Hematopoietic multipotent progenitor cell treated with erythropoietin and hydrocortisone succinate and interleukin-3 and kit ligand, for 8 days (in vitro differentiated cells): ENCODE measurements at places on chromosomes 11 and 22.
A peak's percentile ranks its signal among the peaks of the same experiment; 100 is the strongest.

- no peak for DNase-seq
Observed at GRCh38 chr11:65698205-65698604, 13.8 kb upstream of the KAT5 start.

- no peak for DNase-seq
Observed at GRCh38 chr11:64713781-64714363, 9.1 kb downstream of the NRXN2 start.

- DNase-seq, result no peak
Observed at GRCh38 chr11:31499576-31500178, 9.7 kb downstream of the IMMP1L start.

DNA sequence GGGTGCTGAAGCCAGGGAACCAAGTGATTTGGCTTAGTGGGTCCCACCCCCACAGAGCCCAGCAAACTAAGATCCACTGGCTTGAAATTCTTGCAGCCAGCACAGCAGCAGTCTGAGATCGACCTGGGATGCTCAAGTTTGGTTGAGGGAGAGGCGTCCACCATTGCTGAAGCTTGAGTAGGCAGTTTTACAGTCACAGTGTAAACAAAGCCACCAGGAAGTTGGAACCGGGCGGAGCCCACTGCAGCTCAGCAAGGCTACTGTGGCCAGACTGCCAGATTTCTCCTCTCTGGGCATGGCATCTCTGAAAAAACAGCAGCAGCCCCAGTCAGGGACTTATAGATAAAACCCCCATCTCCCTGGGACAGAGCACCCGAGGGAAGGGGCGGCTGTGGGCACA is 424.1 kb upstream of the TENM4 start:
- no peak for DNase-seq

- DNase-seq, result no peak
Observed at GRCh38 chr11:64378335-64378880, 19.4 kb downstream of the RPS6KA4 start.

DNA sequence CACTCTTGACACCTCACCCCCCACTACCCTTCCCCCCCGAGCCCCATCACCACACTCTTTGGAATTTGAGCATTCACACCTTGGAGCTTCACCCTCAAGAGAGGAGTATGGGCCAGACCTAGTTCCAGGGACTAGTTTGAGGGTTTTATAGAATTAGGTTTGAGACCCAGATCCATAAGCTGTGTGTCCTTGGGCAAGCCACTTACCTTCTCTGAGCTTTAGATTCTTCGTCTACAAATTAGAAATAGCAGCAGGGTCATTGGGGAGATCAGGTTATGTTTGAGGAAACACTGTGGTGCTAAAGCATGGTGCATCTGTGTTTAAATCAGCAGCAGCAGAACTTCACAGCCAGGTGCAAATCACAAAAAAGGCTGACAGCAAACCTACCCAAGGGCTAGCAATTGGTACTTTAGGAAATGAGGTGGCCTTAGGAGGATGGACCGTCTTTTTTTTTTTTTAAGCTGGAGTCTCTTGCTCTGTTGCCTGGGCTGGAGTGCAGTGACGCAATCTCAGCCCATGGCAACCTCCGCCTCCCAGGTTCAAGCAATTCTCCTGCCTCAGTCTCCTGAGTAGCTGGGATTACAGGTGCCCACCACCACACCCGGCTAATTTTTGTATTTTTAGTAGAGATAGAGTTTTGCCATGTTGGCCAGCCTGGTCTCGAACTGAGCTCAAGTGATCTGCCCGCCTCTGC is 114.8 kb downstream of the MICAL2 start:
- DNase-seq, result no peak

GRCh38 chr22:42323971-42324370 is 53.5 kb upstream of the TCF20 start:
- no peak for DNase-seq

GRCh38 chr11:40306938-40307548 is 1152.4 kb downstream of the LRRC4C start:
- peak; percentile 37 for DNase-seq

DNA sequence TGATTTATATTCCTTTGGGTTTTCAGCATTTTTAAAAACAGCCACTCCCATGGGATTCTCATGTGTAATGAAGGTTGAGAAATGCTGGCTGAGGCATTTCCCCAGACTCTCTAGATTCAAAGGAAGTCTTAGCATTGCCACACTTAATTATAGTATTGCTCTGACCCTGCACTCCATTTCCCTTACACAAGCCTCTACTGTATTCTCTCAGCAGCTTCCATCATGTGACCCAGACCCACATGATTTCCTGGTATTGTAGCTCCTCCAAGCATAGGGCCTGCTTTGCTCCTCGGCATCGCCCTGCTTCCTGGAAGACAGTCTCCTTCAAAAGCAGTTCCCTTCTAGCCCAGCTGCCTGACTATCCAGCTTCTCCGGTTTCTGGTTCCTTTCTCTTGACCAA is 261.5 kb downstream of the LARGE1 start:
- no peak for DNase-seq

GRCh38 chr11:23727794-23728193 is 769.1 kb upstream of the LUZP2 start:
- no peak for DNase-seq

GRCh38 chr11:112762707-112763090 is 198.5 kb upstream of the NCAM1 start:
- DNase-seq, result no peak

DNA sequence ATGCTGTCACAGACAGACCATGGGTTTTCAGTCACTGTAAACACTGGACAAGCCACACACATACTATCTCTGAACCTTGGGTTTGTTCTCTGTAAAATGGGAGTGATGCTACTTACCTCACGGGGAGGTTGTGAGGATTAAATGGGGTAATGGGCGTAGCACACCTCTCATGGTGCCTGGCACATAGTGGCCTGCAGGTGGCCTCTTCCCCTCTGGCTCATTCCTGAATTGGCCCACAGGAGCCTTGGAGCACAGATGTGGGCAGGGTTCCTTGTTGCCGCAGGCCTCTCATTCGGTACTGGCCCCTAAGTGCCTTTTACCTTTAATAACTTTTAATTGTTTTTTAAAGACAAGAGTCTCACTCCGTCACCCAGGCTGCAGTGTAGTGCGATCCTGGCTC is 11.7 kb downstream of the MICAL2 start:
- DNase-seq, result no peak

- no peak for DNase-seq
Observed at GRCh38 chr11:125625225-125625629, 264 bp downstream of the CHEK1 start.

DNA sequence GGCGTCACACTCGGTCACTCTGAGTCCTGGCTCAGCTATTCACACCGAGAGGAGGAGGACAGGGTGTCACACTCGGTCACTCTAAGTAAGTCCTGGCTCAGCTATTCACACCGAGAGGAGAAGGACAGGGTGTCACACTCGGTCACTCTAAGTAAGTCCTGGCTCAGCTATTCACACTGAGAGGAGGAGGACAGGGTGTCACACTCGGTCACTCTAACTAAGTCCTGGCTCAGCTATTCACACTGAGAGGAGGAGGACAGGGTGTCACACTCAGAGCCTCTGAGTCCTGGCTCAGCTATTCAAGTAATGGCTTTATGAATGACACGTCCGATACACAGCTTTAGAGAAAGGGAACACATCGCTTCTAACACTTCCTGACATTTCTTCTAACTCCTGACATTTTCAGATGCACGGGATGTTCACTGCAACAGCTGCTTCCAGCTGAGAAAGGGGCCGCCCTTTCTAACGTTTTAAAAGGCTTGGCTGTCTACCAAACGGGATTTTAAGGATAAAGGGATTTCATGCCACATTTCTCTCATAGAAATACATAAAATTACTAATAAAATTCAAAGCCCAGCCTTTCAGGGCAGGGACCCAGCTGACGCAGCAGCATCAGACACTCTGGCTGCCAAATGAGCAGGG is 28.1 kb downstream of the DRD4 start:
- no peak for DNase-seq

DNA sequence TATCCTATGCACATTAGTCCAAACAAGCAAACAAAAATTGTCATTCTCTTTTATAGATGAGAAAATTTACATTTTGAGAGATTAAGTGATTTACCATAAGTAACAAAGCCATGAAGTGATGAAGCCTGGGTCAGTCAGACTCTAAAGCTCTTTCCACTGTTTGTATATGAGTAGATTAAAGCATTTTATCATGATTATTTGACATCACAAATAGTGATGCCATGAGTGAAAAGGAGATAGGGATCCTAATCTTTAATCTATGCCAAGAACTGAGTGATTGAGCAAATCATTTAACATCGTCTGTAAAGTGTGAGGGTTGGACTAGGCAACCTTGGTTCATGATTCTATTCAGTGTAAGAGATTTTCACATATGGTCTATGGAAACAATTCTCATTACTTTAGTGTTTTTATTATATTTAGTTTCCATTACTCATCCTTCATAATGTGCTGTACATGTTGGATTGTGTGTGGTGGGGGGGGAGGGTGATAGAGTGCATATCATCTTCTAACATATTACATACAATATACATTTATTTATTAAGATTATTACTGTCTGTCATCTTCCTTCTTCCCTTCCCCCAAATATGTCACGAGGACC is 50.7 kb downstream of the ARHGEF12 start:
- DNase-seq, result no peak

DNA sequence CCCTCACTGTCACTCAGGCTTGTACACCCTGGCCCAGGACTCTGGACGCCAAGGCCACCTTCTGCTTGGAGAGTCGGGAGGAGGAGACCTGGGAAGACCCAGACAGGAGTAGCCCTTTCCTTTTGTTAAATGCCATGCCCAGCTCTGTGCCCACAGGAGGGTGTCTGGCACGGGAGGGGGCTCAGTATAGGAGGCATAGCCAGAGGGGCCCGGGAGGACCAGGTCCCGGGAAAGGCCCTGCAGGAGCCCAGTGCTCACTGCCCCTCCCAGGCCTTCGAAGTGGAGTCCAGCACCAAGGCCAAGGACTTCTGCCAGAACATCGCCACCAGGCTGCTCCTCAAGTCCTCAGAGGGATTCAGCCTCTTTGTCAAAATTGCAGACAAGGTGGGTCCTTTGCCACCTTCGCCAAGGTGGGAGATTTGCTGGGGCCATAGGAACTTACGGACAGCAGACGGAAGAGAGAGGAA is 79.0 kb downstream of the MYO7A start:
- no peak for DNase-seq

- DNase-seq, result no peak
Observed at GRCh38 chr11:110432713-110433392, 3.1 kb downstream of the FDX1 start.

DNA sequence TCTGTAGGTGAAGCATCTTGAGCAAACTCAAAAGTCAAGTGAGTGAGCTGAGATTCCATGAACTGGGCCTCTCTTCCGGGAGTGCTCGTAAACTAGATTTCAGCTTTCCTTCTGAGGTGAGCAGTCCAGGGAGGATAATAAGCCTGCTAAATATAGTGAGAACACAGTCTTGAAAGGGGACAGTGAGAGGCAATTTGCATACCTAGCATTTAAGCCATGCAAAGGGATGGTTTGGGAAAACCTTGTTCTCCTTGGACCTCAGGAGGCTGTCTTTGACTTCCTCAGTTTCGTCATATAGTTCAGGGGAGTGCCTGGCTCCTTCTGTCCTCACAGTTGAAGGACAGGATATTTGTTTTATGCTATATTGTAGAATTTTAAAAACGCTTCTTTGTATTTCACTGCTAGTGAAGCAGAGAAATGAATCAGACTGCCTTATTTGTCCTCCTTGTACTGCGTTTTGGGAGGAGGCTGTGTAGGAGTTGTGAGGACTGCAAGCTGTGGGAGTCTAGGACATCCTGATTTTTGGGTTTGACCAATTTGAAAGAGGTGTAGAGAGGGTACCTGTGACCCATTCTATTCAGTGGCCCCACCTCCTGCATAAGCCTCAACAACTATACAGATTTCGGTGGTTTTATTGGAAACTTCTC is 11.0 kb upstream of the SORL1-AS1 start:
- no peak for DNase-seq

DNA sequence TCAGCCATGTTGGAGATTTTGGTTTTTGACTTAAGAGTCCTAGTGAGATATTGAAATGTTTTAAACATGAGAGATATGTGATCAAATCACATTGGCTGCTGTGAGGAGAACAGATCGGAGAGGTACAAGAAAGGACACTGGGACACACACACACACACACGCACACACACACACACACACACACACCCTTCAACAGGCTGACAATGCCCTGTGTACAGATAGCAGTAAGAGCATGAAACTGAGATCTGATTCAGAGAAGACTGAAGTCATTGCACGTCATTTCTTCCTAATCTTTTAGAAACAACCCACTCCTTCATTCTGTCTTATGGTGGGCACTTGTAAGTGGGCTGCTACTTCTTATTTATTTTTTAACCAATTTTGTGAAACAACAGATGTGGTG is 200.5 kb upstream of the E2F8 start:
- no peak for DNase-seq
